Fibroblast of skin of scalp (primary cell): ENCODE measurements at places on chromosomes 2 and 18.

- DNase-seq: no peak
Measured at GRCh38 chr2:226580403-226580802, 219.2 kb downstream of the IRS1 start.

DNA sequence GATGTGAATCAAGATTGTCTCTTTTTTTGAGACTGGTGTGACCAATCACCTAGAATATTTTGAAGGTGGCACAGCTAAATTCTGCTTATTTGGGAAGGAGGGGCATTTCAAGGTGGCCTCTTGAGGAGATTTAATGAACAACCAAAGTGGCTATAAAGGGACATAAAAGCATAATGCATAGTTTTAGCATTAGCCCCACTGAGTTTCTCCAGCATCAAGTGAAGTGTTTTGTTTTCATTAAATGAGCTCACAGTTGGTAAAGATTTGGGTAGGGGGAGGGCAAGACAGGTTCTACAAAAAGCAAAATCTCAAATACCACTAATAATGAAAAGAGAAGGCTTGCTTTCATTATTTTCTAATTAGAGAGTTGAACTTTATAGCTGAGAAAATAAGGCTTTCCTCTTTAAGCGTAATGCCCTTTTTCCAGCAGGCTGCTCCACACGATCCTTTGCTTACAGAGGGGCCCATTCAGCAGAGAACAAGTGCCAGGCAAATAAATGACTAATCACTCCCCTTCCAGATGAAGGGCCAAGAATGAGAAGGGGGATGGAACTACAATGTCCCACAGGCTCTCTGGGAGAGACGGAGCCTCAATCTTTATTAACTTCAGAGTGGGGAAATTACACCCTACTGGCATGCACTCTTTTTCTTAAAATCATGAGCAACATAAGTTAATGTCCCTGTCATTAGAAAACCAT, 35.9 kb downstream of the LHCGR start:
- peak; percentile 41 for DNase-seq

DNA sequence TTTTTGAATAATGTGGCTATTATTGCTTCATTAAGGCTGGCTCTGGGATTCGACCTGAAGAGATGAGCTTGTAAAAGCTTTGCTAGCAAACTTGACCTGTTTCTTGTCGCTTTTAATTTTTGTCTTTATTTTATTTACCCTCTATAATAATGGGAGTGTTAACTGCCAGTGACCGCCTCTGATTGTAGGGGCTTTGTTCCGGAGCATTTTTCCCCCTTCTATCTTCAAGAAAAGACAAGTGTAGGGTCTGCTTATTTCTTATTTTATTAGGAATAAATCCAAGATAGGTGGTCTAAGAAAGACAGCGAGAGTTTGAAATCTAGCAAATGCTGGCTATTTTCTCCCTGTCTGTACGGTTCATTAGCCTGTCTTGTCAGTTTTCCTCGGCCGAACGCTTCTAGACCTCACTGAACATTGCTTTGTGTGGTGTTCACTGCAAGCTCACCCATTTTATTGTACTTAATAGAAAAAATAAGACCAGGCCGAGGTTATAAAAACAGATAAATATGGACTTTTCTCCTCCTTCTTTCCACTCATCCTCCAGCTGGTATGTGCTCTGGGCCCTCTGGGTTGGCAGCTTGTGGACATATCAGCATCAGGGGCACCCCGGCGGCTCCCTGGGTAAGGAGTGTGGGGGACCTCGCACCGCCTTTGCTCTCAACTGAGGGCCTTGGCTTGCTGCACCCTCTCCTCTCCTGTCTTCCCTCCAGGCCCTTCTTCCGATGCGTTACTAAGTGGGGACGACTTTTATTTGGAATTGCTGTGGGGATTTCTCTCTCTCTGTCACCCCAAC, 8.5 kb downstream of the MEIS1 start:
- DNase-seq: no peak

DNA sequence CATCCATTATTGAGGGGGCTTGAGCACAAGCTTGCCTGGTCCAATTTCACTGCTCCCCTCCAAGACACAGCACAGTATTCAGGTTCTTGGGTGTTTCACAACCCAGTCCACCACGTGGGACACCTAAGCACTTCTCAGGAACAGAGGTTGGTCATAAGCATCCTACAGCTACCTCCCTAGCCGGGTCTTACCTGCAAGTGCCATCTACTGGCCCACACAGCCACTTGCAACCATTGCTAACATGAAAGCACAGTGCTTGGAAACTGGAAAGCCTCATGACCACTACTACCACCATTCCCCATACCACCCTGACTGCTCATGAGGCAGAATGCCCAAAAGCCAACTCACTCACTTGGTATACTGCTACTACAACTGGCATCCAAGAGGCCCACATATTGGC, 105.7 kb upstream of the RPRM start:
- DNase-seq: no peak

DNA sequence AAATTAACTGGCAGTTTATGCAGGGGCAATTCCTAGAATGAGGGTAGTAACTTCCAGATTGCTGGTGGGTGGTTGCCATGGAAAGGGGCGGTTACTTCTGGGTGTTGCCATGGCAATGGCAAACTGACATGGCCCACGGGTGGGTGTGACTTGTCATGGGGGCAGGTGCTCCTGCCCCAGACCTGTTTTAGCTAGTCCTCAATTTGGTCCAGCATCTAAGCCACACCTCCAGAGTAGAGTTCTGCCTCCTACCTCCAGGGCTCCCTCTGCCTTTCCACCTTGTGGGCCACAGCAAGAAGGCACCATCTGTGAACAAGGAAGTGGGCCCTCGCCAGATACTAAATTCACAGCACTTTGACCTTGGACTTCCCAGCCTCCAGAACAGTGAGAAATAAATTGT, 148.7 kb downstream of the TFCP2L1 start:
- no peak for DNase-seq

DNA sequence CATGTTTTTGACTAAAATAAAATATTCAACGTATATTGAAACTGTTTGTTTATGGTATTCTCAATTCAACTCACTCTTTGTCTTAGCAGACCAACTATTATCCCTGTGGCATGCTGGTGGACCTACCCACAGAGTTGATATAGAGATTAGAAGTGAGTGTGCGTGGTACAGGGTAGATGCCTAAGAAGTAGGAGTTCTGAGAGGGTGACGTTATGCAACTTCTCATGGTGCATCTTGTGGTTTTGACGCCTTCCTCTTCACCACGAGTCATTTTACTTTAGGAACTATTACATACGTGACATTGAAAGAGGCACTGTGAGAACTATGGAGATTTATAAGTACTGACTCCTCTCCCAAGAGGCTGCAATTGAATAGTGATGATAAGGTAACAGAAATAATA, 26.6 kb upstream of the NAPG start:
- DNase-seq: peak; percentile 45

DNA sequence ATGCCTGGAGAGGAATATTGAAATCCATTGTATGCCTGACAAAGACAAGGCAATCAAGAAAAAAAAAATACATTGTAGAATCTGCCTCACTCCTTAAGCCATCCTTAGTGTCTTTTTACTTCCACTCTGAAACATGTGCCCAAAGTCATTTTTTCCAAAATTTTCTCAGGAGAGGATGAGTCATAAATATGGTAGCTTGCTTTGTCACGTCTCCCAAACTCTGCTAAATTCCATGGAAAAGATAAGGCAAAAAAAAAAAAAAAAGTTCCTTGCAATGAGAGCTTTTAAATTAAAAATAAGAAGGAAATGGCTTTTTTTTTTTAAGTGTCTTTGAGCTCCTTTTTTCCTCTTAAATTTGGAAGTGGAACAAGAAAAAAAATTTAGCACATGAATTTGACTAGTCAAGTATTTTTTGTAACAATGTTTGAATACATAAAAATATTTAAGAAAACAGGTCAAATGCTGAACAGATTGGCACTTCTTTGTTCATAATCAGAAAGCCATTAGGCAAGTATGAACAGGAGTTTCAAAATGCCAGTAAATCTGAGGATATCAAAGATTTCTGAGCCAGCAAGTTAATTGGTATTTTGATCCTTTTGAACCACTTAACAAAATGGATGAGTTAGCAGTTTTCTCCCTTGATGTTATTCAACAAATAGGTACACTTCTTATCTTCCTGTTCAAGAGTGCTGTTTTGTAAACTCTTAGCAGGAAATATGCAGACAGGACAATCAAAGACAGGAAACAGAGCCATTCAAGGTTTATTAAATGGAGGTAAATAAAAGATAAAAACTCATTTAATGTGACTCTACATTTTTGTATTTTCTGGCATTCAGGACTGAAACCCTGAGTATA, 247.3 kb upstream of the SP5 start:
- peak; percentile 56 for DNase-seq

DNA sequence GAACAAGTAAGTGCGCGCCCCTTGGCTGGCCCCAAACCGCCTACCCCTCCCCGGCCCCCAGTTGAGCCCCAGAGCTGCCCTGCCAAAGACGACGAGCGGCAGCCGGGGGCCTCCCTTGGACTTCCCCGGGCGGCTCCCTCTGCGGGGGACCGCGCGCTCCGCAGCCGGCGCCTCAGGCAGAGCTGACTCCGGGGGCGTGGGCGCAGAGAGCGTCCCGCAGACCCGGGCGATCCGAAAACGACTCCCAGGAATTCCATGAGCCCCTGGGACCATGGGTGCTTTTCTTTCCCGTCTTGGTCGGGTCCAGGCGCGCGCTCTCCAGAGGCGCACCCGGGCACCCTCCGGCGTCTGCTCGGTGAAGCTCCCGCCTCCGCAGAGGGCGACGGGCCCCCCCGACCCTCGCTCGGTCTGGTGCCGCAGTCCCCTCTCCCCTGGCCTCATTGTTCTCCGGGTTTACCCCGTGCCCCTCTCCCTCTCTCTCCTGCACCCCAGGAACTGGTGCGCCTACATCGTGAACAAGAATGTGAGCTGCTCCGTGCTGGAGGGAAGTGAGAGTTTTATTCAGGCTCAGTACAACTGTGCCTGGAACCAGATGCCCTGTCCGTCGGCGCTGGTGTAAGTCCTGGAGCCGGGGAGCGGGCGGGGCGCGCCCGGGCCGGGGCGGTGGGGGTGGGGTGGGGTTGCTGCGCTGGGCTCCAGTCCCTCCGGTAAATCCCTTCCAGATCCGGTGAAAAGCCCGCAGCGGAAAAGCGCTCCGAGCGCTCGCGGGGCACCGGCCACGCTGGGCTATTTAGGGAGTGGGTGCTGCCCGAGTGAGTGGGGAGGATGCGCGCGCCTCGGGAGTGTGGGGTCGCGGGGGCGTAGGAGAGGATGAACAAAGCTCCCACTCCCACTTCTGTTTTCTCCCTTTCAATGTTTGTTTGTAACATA, 776 bp downstream of the EMILIN2 start:
- peak; percentile 52 for DNase-seq

GRCh38 chr18:67875944-67876343, 359.4 kb upstream of the DSEL start:
- DNase-seq: peak; percentile 73

GRCh38 chr18:7020995-7021777, 96.4 kb downstream of the LAMA1 start:
- no peak for DNase-seq

DNA sequence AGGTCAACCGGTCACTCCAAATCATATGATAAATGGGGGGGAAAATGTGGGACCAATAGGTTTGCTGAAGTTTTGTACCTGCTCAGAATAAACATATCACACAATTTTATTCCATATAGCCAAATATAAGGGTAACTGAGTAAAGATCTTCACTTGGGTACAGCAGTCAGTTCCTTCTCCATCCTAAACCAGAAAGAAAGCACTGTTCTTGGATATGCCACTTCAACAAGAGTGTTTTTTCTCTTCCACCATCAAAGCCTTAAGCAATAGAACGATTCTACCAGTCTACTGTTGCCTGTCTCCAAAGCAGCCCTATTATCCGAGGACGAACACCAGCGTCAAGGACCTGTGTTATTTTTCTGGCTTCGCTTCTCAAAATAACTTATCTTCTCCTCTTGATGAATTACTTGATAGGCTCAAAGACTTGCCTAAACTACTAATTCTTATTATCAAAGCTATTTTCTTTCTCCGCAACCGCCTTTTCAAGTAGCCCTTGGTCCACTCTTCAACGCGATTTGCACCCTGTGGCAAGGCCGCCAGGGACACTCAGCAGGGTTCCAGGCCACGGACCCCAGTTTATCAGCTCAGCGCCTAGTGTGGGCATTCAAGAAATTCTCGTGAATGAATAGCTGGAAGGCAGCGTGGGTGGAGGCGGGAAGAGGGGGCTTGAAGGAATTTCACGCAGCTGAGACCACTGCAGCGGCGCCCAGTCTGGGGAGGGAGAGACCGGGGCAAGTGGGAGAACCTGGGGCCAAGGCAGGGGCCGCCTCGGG, 646 bp downstream of the ALS2 start:
- DNase-seq: no peak

DNA sequence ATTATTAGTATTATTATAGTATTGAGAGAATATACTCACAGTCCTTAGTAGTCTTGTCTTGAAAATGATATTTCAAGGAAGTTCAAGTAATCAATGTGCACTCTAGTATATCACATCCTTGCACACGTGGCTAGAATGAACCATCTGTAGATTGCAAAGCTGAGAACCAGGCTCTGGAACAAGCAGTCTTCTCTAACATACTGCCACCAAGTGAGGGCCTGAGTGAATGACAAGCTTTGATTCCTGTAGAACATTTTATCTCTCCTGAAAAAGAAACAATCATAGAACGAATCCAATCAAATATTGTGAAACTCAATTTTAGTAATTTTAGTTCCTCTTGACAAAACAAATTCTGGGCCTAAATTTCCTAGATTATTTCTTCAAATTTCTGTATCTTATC, 55.3 kb upstream of the SULT1C3 start:
- peak; percentile 26 for DNase-seq

GRCh38 chr18:46407486-46408166, 249.4 kb downstream of the LOXHD1 start:
- peak; percentile 53 for DNase-seq

GRCh38 chr2:239137898-239138283, 262.9 kb downstream of the HDAC4 start:
- DNase-seq: no peak

DNA sequence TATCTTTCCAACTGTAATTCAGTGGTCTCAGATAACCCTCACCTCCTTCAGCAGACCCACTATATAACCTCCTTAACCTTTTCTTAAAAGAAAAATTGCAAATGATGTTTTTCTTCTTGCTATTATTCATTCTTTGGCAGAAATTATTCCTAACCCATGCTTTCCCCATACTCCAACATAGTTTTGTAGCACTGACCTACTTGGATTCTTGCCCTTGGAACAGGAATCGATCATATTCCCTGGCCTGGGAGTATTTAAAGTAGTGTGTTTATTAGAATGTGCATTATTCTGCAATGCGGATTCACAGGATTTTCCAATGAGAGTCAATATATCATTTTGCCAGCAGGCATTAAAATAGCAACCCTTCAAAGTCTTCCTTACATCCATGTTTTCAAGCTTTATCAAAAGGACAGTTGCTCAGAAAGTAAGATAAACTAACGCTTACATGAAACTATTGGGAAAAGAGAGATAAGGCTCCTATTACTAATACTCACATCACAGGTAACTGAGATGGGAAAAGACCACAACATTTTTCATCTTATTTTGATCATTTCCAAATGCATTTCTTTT, 37.4 kb downstream of the CHN1 start:
- DNase-seq: peak; percentile 30

- DNase-seq: no peak
Measured at GRCh38 chr18:22268641-22269128, 99.3 kb downstream of the GATA6 start.

GRCh38 chr2:48202863-48203642, 296.8 kb upstream of the FBXO11 start:
- DNase-seq: no peak
